NCI-H526 (cell line): ENCODE measurements at places on chromosomes 5 and 9.

DNA sequence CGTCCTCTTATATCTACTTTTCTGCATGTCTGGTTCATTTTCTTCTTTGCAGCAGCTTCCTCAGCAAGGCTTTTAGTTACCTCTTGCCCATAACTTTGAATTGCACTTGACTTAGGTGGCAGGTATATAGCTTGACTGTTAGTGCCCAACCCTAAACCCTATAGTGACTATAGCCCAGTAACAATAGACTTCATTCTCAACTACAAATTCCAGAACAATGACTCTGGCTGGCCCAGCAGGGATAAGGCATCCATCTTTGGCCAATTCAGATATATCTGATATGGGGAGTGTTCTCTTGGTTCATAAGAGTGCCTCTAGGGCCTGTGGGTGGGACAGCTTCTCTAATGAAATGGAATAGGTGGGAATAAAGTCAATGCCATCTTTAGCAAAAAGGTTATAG is 246.2 kb downstream of the DMRT2 start:
- DNase-seq = no peak

GRCh38 chr5:58410441-58410840 is 49.4 kb downstream of the PLK2 start:
- no peak for DNase-seq

- no peak for DNase-seq
These were observed 672 bp upstream of the ITGA2 start for GRCh38 chr5:52988335-52989024.

DNA sequence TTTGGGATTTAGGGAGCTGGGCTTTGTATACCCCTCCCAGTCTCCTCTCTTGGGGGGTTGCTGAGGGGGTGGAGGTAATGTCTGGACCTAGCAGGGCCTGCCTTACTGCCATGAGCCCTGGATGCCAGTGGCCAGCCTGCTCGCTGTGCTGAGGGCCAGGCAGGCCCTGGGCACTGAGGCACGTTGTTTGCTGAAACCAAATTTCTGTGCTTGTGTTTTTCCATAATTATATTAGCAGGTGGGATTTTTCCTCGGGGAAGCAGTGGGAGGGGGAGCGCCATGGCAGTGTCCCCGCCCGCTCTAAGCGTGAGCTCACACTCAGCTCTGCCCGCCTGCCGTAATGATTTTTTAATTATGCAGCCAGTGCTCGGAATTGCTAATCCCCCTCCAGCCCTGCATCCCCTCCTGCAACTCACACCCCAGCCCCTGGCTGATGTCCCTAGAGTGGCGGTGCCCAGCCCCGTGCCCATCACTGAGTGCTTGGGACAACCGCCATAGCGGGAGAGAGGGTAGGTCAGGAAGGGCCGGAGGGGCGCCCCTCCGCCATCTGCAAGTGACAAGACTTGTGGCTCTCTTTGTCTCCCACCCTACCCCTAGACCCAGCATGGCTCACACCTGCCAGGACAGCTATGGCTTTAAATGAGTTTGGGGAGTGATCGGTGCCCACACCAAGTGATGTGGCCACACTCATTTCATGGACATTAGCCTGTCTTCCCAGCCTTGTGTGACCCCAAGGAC is 20.9 kb downstream of the CXXC5 start:
- DNase-seq = peak; percentile 84

DNA sequence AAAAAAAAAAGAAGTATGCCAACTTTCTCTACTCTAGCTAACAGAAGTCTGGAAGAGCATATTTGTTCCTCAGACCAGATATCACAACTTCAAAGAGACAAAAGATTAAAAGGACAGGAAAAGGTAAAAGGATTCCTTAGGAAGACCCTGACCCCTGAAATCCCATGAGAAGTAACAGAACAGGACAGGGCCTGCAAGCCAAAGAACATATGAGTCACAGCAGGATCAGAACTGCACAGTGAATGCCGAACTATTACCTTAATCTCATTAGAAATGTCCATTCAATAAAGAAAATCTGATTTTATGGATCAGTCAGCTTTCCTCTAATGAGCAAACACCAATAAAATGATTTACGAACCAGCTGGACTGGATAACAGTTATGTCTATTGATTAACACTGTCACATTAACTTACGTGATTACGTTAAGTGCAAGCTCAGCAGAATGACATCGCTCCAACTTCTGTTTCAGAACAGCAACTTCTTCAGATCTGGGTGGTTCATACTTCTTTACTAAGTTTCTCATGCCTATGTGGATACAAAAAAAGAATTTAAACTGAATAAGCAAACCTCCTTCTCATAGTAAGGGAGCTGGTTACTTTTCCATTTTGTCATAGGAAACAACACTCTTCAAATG is 13.6 kb downstream of the CCNH start:
- no peak for DNase-seq

DNA sequence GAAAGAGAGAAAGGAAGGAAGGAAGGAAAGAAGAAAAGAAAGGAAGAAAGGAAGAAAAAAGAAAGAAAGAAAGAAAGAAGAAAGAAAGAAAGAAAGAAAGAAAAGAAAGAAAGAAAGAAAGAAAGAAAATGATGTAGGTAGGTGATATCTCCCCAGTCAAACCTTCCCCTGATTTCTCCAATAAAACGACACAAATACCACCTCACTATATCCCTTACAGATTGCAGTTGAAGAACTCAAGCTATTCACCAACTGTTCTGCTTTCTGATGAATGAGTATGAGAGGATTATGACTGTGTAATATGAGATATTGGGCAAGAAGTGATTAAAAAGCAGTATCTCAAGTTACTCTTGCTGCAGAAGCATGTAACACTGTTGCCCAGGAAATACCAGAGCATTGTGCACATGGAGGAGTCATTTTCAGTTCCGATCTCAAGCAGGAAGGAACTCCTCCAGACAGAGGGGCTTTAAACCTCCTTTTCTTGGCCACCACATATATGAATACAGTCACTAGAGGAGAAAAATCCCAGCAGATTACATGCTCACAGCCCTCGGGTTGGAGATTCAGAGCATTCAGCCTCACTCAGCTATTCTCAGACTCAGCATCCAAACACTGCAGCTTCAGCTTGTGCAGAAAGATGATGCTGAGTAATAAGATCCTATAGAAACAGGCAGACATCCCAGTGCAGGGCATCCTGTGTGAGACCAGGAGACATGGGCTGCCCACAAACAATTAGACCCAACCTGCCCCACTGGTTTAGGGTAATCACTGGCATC is 61.4 kb downstream of the UGCG start:
- no peak for DNase-seq

DNA sequence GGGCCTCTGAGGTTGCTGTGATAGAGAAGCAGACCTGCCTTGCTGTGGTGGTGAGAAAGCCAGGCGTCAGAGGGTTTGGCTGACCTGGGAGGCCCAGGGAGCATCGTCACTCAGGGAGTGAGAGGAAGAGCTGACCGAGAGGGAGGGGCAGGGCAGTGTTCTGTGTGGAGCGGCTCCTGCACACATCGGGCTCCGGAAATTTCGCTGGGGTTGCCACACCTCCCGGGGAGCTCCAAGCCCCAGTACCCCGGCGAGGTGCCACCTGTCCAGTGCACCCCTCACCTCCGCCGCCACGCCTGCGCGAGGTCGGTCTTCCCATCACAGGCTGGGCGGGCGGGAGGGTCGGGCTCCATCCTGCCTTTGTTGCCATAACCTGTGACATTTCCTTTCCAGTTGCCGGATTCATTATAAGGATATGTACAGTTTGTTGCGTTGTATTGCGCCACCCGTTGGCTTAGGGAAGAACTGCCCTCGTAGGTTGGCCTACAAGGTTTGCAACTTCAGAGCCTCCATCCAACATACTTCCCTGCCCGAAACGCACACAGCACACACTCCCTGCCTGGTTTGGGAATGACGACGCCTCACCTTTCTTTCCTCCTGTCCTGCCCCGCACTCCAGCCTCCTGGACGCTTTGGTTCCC is 223.2 kb downstream of the CACNA1B start:
- DNase-seq = peak; percentile 60

- DNase-seq = no peak
These were observed 18.9 kb downstream of the OGN start for GRCh38 chr9:92385477-92385876.

DNA sequence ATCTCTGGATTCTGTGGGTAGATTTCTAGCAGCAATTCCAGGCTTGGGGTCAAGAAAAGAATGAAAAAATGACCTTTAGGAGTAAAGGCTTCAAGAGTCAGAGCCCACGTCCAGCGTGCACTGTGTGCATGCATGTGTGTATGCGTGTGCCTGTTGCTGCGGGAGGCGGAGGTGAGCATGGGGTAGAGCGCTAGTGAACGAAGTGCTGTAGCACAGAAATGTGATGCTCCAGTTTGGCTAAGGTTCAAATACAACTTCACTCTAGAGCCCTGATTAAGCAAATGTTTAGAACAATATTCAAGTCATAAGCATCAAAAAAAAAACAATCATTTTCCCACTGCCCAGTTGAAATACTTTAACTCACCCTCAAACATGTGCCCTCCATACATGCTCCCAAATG is 403.9 kb downstream of the ZNF608 start:
- no peak for DNase-seq

GRCh38 chr5:40605295-40605958 is 74.3 kb upstream of the PTGER4 start:
- no peak for DNase-seq

DNA sequence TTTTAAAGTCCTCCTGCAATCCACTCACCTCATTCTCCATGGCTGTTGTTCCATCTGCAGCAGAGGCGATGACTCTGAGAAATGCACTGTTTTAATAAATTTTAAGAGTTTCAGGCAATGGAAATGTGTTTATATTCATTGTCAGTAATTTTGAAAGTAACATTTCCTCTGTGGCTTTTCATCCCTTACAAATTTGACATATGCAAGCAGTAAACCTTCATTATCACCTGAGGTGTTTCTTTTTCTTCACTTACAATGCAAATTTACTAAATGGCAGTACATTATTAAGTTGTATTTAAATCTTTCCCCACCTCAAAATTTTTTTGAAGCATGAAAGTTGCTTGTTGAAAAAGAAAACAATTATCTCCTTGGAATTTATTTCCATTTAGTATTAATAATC is 136.9 kb downstream of the DIRAS2 start:
- no peak for DNase-seq

- no peak for DNase-seq
These were observed 109.4 kb downstream of the ASTN2 start for GRCh38 chr9:117305454-117305853.

DNA sequence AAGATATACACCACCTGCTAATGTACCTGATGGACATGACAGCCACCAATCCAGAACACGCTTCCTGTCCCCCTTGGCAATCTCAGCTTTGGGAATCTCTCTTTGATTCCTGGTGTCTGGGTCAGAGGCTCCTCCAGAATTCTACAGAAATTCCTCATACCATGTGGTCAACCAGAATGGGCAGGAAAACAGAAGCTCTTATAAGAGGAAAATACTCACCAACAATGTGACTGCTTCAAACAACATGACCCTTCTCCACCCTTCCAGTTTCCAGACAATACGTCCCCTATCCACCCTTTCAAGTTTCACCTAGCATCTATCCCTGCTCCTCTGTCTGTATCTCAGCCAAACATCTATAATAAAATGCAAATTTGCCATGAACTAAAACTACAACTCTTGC is 247.2 kb downstream of the DENND1A start:
- peak; percentile 6 for DNase-seq

GRCh38 chr9:79581794-79582193 is 10.0 kb downstream of the TLE4 start:
- DNase-seq = no peak

GRCh38 chr9:97176206-97176605 is 131.3 kb upstream of the CCDC180 start:
- DNase-seq = no peak

DNA sequence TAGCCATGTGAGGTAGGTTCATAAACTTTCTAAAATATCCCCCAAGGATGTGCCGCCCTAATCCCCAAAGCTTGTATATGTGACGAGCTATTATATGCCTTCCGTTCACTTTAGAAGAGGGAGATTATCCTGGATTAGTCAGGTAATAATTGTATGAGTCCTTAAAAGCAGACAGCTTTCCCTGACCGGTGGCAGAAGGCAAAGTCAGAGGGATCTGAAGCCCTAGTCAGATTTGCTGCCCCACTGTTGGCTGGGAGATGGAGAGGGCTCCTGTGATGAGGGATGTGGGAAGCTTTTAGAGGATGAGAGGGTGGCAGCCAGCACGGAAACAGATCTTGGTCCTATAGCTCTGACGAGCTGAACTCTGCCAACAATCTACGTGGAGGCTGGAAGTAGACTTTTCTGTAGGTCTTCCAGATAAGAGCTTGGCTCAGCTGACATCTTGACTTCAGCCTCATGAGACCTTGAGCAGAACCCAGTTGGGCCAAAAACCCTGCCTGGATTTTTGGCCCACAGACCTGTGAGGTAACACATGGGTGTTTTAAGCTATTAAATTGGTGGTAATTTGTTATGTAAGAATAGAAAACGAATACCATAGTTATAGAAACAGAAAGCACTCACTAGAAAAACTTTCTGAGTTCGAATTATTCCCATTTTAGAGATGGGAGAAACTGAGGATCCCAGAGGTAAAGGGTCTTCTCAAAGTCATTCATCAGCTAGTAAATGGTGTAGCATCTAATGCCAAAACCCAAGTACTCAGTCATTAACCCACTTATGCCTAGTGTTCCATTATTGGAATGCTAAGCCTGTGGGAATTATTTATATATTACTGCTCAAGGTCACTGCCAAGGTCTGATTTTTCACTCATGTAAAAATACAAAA is 48.9 kb downstream of the SH3PXD2B start:
- DNase-seq = no peak

DNA sequence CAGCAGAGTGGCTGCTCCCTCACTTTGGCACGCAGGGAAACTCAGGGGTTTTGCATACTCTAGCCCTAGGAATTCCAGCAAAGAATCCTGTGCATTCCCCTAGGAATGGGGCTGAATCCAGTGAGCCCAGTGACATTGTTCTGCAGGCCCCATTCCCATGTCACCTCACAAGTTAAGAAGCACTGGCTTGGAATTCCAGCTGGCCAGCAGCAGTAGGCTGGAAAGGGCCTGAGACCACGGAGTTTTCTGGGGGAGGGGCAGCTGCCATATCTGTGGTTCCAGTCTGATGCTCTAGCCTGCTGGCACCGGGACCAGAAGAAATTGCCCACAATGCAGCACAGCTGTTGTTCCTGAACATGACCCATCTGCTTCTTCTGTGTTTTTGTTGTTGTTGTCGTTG is 217.6 kb upstream of the DMRTA1 start:
- no peak for DNase-seq

GRCh38 chr5:43409809-43410271 is 2.4 kb downstream of the CCL28 start:
- no peak for DNase-seq

- no peak for DNase-seq
These were observed 375.7 kb downstream of the GLIS3 start for GRCh38 chr9:3924145-3924544.

GRCh38 chr5:86977808-86978207 is 289.9 kb upstream of the RASA1 start:
- no peak for DNase-seq

GRCh38 chr5:114056185-114056538 is 305.7 kb upstream of the KCNN2 start:
- DNase-seq = no peak

- no peak for DNase-seq
These were observed 200.5 kb upstream of the KLF9 start for GRCh38 chr9:70614786-70615463.
